ENCODE measurements at places on chromosomes 2 and 18.

DNA sequence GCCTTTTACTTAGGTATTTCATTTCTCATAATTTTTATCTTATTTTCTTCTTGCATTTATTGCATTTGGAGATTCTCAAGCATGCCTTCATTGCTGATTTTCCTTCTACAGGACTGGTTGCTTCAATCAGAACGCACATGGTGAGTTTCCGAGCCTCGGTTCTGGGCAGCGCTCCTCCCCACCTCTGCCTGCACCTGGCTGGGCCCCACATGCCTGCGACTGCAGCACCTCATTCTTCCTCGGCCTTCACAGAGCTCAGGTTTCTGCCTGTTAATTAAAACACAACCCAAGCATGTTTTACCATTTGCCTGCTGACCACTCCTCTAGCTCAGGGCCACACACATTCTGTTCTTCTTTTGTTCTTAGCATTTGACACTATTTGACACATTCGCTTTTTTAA is 398.8 kb downstream of the GALR1 start:
- no peak for DNase-seq

GRCh38 chr2:159573846-159574606 is 42.3 kb downstream of the BAZ2B start:
- DNase-seq = no peak

GRCh38 chr18:44973282-44973681 is 292.6 kb downstream of the SETBP1 start:
- DNase-seq = no peak

DNA sequence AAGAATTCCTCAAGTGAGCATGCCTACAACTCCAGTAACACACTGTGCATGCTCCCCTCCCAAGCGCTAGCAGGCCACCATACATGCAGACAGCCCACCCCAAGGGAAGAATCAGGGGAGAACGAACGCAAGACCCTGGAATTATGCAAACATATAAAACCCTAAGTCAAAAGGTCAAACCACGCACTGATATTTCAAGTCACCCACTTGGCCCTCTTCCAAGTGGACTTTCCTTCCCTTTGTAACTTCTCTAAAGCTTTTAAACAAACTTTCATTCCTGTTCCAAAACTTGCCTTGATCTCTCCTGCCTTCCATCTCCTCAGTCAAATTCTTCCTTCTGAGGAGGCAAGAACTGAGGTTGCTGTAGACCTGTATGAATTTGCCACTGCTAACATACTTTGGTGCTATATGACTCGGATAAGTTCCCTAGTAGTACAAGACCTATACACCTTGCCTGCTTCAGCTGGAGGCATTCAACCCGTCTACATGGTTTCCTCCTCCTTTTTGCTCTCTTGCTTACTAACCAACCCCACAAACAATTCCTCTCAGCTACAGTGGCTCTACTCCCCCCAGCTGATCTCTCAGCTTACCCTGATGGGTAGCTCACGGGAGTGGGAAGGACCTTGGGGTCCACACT is 11.1 kb upstream of the RPIA start:
- DNase-seq = no peak

DNA sequence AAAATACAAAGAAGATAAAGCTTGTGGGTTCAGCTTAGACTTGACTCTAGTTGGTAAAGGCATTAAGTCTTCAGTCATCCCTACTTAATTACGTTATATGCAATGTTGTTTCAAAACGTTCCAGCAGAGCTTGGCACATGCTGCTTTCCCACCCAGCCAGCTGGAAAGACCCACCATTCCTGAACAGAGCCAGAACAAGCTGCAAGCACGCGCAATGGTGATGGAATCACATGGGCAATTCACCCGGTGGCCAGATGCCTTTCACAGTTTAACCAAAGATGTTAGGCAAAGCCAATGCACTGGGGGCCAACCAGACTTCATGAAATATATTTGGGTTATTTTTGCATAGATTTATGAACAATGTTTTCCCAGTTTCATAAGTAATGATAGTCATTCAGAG is 123.4 kb upstream of the CDH20 start:
- DNase-seq = no peak

DNA sequence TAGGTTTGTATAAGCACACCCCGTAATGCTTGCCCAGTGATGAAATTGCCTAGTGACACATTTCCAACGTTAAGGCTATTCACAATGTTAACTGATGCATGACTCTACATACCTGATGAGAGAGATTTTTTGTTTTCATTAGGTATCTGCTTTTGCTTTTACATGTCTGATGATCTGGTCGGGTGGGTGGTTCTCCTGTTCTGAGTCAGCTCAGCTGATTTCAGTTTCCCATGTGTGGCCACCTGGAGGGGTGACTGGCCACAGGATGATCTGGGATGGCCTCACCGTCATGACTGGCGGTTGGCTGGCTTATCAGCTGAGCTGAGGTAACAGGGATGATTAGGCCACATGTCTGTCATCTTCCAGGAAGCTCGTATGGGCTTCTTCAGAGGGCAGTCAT is 33.8 kb upstream of the ACYP2 start:
- no peak for DNase-seq

DNA sequence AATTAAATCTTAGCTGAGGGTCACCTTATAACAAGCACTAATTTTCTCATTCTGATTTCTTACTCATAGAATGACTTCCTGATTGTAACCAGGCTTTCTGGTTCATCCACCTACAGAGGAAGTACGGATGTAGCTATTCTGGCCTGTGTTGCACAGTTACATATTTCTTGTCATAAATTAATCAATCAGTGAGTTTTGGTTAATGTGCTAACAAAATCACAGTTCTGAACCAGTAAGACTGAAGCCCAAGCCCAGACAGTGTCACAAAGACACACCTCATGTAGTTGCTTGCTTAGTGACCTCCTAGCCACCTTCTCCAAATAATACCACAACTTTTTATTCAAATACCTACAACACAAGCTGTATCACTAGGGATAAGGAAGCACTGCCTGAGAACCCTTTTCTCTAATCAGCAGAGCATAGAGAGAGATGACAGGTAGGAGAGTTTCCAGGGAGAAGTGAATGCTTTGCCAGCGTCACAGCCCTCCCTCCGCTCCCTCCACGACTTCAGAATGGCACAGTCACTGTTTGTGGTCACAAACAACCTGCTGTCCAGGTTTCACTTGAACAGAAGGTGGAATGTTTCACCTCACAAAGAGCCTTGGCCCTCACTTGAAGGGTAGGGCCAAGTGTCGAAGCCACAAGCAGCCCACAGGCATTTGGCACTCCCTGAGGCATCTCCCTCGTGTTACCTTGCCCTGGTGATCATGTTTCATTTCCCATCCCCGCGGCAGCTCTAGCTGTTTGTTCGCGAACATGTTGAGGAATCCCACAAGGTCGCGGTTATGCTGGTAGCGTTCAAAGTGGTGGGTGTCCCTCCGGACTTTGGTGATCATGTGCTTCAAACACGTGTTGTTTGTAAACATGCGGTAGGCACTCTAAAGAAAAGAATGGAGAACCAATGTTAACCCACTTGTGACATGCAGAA is 120.8 kb upstream of the STK17B start:
- DNase-seq = no peak

DNA sequence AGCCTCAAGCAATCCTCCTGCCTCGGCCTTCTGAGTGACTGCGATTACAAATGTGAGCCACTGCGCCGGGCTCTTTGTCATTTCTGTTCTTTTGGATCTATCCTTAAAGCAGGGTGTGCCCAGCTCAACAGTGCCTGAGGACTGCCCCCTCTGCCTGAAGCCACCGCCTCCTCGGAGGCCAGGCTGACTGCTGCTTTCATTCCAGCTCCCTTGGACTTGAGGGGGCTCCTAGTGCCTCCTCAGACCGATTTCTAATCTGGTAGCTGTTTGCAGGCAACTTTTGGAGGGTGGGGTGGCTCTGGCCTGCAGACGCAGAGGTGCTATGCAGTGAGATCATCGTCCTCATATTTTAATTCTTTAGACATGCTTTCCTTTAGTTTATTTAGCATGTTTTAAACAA is 35.9 kb upstream of the KLF11 start:
- DNase-seq = no peak

DNA sequence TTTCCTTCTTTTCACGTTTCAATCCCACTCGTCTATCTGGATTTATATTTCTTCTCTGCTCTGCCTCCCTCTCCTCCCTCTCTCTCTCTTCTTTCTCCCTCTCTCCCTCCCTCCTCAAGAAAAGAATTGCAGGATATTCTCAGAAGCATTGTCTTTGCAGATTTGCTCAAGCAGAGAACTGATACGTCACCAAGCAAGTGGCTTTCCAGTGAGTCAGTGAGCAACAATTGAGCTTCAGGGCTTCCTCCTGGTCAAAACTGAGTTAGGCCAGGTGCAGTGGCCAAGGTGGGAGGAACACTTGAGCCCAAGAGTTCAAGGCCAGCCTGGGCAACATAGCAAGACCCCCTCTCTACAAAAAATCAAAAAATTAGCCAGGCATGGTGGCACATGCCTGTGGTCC is 151.1 kb downstream of the SMAD2 start:
- DNase-seq = no peak

- DNase-seq = no peak
These were observed 219.5 kb downstream of the CLIP4 start for GRCh38 chr2:29334706-29335105.

- DNase-seq = no peak
These were observed 26.0 kb downstream of the ACADL start for GRCh38 chr2:210199186-210199765.

DNA sequence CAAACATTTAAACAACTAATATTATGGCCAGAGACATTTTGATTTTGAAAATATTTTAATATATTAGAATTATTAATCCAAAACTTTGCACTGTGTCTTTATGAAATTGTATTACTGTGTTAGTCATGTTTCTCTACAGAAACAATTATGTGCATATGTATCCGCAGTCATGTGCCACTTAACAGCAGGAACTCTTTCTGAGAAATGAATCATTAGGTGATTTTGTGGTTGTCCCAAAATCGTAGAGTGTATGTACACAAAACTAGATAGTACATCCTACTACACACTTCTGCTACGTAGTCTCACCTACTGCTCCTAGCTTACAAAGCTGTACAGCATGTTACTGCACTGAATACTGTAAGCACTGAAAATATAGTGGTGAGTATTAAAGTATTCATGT is 479.2 kb upstream of the DSEL start:
- DNase-seq = no peak

- no peak for DNase-seq
These were observed 109.1 kb downstream of the RIF1 start for GRCh38 chr2:151518802-151519201.

DNA sequence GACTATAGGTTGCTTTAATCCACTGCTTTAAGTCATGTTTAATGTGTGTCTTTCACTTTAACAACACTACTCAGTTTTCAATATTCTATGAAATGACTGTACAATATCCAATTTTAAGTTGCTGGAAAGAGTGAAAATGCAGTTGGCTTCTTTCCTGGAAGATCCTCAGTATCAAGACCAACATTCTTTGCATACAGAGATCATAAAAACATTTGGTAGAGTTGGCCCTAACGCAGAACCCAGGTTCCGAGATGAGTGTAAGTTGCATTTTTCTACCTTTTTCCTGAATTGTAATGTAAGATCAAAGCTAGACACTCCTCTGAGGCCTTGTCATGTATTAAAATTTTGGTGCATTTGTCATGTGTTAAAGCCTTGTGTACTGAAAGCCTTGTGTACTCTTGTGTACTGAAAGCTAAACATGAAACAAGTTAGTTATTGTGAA is 42.9 kb upstream of the TNFRSF11A start:
- DNase-seq = no peak

DNA sequence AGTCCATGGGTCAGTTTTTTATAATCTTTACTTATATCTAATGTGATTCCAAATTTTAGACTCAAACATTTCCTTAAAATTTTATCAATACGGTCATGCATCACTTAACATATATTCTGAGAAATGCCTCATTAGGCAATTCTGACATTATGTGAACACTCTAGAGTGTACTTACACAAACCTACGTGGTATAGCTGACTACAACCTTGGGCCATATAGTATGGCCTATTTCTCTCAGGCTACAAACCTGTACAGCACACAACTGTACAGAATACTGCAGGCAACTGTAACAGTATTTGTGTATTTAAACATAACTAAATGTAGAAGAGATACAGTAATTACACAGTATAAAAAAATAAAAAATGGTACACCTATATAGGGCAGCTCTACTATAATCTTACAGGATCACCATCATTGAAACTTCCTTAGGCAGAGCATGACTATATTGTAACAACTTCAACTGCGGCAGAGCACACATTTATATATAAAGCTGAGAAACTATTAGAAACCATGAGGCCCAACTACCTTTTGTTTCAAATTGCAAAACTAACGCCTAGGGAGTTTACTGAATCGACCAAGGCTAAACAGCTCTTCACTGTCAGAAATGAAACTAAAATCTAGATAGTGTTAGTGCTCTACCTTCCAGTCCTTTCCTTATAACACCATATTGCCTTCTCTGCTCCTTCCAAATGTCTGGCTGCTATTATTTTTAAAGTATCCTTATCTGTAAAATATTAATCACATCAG is 6.9 kb downstream of the YES1 start:
- no peak for DNase-seq

DNA sequence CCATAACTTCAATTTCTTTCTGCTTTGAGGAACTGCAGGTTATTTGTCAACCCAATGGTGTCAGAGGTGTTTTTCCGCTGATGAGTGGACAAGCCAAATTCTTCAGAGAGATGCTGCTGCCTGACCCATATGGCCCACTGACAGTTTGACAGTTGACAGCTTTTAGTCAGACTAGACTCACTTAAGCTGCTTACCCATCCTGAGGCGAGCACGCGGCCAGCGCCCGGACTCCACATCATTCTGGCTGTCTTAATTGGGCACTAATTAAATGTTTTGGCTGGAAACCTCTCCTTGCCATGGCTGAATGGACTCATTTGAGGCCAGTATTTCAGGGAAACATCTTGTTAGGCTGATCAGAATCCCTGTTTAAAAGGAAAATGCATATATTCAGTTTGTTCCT is 316.1 kb upstream of the FANCL start:
- no peak for DNase-seq

- DNase-seq = no peak
These were observed 32.5 kb downstream of the INPP5D start for GRCh38 chr2:233092432-233093165.

DNA sequence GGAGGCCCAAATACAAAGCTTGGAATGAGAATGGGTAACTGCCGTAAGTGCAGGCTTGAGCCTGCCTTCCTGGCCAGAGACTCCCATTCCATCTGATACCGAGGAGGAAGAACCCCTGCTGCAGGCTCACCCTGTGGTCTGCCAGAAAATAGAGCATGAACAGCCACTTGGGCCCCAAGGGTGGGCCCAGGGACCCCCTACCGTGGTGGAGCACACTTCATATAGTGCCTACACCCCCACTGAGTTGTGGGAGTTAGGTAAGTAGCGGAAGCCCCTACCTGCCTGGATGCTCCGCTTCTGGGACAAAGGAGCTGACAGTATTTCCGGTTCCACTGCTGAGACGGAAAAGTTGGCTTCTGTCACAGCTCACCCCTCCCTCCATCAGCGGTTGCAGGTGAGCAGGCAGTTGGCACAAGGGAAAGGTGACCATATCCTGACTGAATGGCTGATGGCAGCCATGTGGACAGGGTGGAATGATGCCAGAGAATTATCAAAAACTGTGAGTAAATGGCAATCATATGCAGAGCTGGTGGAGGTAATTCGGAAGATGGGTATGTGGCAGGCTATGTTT is 11.5 kb upstream of the C2orf42 start:
- DNase-seq = no peak

Measured in stimulated activated CD8-positive, alpha-beta memory T cell treated with anti-CD3 and anti-CD28 coated beads, Interleukin-15, amount 100 ng/mL, for 4 hours (primary cell).